Naive B cell (primary cell): ENCODE measurements at places on chromosomes 7 and 10. TPM values are rescaled to one million over a fixed set of nuclear protein-coding genes. Genes with fewer than 3 reads are reported as not detected.

GPER1 gene
- polyA plus RNA-seq: 0.40 TPM

TUBB8 gene
- polyA plus RNA-seq: not detected

CUTC gene
- 68.3 TPM for polyA plus RNA-seq

CYP2E1 gene
- polyA plus RNA-seq: not detected

DDC gene
- not detected for polyA plus RNA-seq

EBLN1 gene
- not detected for polyA plus RNA-seq

PNPLA8 gene
- polyA plus RNA-seq: 78.3 TPM

CHAT gene
- not detected for polyA plus RNA-seq

TEX36 gene
- polyA plus RNA-seq: not detected

RNF133 gene
- not detected for polyA plus RNA-seq

COL1A2 gene
- polyA plus RNA-seq: not detected

SCIN gene
- 0.11 TPM for polyA plus RNA-seq

ATRNL1 gene
- 0.45 TPM for polyA plus RNA-seq

SHH gene
- not detected for polyA plus RNA-seq

SORCS3 gene
- polyA plus RNA-seq: not detected

SYNPO2L gene
- not detected for polyA plus RNA-seq

SYT15B gene
- polyA plus RNA-seq: not detected

CNNM1 gene
- polyA plus RNA-seq: not detected

PLA2G12B gene
- polyA plus RNA-seq: not detected

ST8SIA6 gene
- polyA plus RNA-seq: not detected

SOSTDC1 gene
- polyA plus RNA-seq: not detected

LLCFC1 gene
- polyA plus RNA-seq: not detected

STAMBPL1 gene
- polyA plus RNA-seq: 6.8 TPM

ACTL6B gene
- not detected for polyA plus RNA-seq

SPDYE2 gene
- polyA plus RNA-seq: 0.96 TPM

NRBF2 gene
- 27.8 TPM for polyA plus RNA-seq

RASSF4 gene
- polyA plus RNA-seq: 0.60 TPM

CYREN gene
- polyA plus RNA-seq: 46.8 TPM

ADRB1 gene
- polyA plus RNA-seq: 0.66 TPM

OR2A5 gene
- polyA plus RNA-seq: not detected

VAX1 gene
- polyA plus RNA-seq: not detected

AP4M1 gene
- 6.2 TPM for polyA plus RNA-seq

CPN1 gene
- polyA plus RNA-seq: not detected

NAT16 gene
- polyA plus RNA-seq: not detected

SRRM3 gene
- not detected for polyA plus RNA-seq

LEP gene
- polyA plus RNA-seq: not detected

ACSL5 gene
- 58.0 TPM for polyA plus RNA-seq

LIPN gene
- not detected for polyA plus RNA-seq

HEPACAM2 gene
- polyA plus RNA-seq: not detected

PTPRZ1 gene
- not detected for polyA plus RNA-seq
